Eye (tissue), 1 donor: ENCODE measurements at places on chromosomes 6 and 20.
A peak's percentile ranks its signal among the peaks of the same experiment; 100 is the strongest.

DNA sequence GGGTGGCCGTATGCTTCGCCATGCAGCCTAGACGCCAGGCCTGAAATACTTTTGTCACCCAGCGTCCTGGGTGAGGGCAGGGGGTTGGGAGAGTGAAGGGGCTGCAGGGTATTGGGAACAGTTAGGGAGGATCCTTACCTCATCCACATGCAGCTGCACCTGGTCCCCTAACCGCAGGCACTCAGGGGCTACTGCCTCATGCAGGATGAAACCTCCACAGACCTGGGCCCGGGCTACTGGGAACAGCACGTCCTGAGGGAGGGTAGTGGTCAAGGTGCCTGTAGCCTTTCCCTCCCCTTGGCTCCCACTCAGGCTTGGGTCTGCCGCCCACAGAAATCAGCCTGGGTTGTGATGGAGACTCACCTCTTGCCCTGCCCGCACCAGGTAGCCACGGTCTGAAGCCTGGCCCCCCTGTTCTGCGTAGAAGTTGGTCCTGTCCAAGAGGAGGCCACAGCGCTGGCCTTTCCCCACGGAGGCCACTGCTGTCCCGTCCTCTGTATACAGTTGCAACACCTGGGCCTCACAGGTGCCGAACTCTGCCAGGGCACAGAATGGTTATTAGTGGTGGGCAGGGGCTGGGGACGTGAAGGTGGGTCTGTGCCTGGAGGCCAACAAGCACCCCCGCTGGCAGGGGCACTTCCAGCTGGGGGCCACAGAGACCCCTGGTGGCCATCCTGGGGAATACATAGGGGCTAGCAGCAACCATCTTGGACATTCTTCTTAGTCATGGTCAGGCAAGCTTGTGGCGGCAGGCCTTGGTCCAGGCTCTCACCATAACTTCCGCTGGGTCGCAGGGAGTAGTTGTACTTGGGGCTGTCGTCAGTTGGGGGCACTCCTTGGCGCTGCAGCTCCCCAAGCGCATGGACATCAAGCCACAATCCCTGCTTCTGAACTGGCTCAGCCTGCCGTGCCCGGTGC, 8.6 kb downstream of the AARS2 start:
- DNase-seq: peak; percentile 46

DNA sequence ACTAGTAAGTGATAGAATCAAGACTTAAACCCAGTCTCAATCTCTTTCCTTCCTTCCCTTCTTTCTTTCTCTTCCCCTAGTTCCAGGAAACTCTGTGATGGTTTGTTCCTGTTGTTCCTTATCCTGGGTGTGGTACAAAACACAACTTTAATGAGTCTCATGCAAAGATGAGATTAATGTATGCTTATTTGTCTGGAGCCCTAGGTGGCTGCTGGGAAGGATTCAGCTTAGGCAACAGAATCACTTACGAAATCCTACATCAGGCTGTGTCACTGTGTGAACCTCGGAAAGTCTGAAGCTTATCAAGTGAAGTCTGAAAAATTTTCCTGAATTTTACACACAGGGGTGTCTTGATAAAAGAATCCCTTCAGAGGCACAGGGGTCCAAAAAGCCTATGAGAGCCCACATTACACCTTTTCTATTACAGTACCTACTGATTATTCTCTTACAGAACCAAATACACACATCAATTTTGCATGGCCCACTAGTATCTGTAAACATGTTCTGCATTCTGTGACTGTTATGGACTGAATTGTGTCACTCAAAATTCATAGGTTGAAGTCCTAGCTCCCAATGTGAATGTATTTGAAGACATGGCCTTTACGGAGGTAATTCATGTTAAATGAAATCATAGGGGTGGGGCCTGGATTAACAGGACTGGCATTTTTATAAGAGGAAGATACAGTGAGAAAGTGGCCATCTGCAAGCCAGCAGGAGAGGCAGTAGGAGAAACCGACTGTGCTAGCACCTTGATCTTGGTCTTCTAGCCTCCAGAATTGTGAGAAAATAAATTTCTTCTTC, 144.7 kb downstream of the MYB start:
- no peak for DNase-seq

GRCh38 chr6:107235511-107235910, 120.2 kb upstream of the BEND3 start:
- no peak for DNase-seq

DNA sequence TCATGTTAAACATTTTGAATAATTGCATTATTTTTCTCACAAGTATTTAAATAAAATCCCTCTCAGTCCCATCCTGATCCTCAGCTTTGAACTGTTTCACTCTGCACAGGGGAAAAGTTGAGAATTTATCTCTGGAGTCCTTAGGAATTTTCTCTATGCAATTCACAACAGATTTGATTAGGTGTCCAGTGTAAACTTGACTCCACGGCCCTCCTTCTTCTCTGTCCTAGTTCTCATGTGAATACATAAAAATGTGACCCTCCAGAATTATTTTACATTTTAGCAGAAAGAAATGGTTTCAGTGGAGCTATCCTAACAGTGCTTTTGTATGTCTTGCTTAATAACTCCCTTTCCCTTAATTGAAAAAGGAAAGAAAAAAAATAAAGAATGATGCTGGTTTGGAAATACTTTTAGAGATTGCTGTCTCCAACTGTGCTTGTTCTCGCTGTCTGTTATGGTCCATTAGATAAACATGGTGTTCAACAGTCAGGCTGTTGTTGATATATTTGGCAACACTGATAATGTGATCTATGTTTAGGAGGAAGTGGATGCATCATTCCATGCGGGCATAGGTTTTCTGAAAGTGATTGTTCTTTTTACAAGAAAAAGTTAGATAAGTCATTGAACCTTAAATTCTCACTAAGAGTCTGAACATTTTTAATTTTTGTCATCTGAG, 599.4 kb upstream of the CITED2 start:
- DNase-seq: peak; percentile 32

DNA sequence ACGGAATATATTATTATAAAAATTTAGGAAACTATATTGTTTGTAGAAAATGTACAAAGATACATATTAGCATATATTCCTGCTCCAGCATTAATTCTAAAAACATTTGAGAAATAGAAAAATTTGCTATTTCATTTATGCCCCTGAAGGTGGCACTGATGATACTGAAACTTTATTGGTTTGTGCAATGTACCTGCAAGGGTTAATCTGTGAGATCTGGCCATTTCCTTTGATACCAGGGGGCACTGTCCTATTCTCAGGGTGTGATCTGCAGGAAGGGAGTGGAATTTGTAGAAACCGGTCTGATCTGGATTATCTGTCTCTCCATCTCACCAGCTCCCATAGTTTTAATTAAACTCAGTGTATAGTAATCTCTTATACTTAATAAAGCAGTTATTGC, 625.1 kb upstream of the IMPG1 start:
- DNase-seq: no peak

- no peak for DNase-seq
Measured at GRCh38 chr6:15320693-15321092, 74.8 kb downstream of the JARID2 start.

DNA sequence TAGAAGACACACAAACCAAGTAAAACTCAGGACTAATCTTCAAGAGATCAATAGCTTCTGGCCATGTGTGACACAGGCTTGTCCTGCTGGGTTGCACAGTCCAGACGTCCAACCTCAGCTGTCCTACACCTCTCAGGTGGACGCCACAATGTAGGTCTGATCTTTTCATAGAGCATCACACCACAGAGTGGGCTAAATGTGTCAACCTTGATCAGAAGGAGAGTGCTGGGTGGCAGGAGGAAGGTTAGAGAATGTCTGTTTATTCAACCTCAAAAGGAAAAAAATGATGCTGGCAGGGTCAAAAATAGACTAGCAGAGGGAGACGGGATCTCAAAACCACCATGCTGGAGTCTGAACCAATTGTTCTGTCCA, 41.7 kb downstream of the GFOD1 start:
- DNase-seq: no peak

DNA sequence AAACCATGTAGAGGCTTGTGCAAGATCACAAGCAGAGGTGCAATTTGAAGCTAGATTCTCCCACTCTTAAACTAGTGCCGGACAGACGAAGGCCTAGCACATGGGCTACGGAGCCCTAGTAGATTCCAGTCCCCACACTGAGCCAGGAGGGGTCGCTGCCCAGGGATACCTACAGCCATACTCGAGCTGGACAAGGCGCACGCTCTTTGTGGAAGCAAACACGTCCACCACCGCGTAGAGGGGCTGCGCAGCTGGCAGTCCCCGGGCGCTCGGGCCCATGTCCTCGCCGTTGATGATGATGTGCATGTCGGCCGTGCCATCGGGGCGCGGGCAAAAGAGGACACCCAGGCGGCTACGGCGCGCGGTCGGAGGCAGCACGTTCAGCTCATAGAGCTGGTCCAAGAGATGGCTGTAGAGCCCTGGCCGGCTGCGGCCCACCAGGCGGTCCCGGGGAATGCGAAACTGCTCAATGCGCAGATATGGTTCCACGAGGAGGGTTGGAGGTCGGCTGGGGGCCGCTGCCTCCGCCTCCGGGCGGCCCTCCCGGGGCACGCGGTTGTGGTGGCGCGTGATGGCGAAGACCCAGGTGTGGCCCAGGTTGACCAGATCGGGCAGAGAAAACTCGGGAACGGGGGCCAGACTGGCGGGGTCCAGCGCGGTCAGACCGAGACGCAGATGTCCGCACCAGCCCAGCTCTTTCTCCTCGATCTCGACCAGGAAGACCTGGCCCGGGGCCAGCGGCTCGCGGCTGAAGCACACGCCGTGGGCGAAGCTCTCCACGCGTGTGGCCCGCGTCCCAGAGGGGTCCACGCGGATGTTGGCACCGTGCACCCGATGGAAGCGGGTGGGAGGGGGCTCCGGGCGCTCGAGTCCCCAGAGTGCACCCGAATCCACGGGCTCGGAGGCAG, 677 bp downstream of the NEURL2 start:
- peak; percentile 95 for DNase-seq

DNA sequence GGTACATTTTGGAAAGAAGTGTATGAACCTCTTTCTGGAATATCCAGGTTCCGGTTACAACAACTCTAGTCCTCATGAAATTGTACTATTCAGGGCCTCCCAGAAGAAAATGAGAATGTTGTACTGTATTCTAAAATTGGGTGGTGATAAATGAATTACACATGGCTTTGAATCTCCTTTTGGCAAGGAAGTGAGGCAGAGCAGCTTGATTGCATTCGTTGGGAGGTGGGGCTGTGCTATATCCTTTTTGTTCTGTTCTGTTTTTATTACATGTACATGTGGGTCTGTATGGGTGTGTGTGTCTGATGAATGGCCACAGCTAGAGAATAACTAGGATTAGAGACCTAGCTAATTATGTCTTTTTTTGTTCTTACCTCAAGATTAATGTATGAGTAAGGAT, 37.8 kb upstream of the SNRPB2 start:
- no peak for DNase-seq

DNA sequence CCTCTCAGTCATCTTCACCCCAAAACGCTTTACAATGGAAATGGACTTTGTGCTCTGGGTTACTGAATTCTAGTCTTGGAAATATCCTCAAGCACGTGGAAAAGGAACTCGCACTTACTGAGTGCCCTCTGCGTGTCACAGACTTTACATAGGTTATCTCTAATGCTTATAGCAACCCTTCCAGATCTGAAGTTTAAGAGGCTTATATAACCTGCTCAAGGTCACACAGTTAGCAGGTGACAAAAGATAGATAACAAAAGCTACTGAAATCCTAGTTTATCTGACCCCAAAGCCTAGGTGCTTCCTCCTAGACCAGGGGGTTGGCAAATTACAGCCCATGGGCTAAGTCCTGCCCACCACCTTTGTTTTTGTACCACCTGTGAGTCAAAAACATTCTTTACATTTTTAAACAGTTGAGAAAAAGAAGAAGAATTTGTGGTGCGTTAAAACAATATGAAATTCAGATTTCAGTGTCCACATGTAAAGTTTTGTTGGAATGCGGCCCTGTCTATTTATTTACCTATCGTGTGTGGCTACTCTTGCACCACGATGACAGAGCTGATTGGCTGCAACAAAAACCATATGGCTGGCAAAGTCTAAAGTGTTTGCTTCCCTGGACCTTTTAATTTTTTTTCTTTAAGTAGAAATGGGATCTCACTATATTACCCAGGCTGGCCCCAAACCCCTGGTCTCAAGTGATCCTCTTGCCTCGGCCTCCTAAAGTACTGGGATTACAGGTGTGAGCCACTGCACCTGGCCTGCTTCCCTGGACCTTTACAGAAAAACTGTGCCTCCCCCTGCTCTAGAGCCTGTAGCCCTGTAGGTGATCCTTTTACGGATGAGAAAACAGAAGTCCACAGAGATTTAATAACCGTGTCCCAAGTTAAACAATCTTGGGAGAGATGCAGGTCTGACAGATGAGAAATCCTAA, 110.2 kb upstream of the RREB1 start:
- DNase-seq: no peak

GRCh38 chr6:125764121-125764671, 14.8 kb downstream of the HEY2 start:
- no peak for DNase-seq

DNA sequence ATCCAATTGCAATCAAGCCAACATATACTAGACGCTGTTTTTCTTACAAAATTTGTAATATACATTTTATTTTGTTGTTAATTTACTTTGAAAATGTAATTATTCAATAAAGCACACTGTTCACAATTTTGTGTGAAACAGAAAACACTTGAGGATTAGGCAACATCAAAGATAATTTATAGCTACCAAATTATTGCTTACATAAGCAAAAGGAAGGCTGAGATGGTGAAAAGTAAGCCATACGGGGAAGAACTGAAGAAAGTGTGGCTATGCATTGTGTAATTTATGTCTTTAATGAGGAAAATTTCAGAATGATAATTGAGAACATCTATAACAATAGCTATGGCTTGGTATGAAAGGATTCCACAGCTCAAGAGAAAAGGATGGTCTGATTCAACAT, 192.0 kb downstream of the RNF144B start:
- DNase-seq: no peak
